ENCODE measurements at places on chromosomes 1 and 21.

DNA sequence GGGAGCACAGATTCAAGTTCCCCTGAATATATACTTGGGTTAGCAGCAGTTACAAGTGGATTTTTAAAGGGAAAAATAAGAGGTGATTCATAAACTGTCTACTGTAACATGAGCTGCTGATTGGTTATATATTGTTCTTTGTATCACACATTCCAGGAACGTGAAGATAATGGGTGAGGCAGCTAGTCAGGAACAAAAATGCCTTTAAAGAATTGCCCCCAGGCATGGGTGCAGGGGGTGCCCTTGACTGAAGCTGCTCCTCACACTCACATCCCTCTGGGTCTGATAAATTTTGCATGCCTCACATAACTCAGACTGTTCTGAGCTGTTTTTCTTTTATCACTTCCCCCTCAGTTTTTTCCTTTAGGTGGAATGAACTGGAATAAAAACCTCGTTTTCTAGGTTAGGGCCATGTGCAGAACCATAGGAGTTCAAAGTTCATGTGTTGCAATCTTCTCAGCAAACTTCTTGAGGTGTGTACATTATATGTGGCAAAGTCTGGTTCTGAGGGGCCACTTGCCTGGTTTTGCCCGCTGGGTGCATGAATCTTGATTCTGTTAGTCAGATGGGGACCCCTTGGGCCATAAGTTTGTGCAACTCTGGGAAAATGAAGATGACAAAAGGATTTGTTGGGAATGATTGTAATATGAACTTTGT is 21.1 kb downstream of the TBX19 start:
- DNase-seq, result no peak

DNA sequence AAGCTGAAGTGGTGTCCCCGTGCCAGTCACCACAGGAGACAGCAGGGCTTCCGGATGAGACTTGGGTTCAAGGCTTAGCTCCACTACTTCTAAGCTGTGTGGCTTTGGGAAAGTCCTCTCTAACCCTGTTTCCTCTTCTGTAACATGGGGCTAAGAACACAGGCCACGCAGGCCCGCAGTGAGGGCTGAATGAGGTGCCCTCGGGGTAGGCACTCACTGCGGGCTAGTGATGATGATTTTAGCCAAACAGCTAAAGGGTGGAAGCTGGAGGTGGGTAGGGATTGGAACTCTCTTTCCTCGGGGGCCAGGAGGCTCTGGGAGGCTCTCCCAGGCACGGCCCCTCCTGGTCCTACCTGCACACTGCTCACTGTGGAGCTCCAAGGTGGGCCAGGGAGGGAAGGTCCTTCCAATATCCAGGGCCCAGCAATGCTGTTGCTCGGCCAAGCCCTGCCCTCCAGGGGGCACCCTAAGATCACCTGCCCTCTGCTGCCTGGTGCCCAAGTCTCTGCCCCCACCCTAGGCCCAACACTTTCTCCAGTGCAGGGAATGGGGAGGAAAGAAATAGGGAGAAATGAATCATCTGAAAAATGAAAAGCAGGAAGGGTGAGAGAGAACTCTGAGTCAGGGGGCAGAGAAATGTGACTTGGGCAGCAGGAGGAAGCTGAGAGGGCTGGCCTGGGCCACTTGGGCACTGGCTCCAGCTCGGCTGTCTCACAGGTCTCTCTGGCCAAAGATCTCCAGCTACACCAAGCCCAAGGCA is 19.2 kb upstream of the EVA1B start:
- no peak for DNase-seq

- DNase-seq, result no peak
Observed at GRCh38 chr21:41344146-41344545, 17.7 kb upstream of the MX2 start.

DNA sequence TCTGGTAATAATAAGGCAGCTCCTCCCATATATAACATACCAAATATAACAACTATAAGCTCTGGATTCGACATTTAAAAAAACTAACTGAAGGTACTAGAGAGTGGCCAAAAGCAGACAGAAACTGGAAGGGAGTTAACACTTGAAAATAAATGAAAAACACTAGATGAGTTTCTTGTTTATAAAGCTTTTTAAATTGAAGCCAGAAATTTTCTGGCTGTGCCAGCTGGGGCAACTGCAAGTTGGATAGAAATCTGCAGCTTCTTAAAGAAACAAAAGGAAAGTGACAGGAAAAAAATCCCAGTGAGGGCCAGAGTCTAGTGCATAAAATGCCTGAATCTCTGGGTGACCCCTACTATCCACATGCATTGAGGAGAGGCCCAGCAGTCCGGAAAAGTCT is 432.7 kb downstream of the SMYD3 start:
- DNase-seq, result no peak

- no peak for DNase-seq
Observed at GRCh38 chr1:182662121-182662890, 22.1 kb downstream of the RGS8 start.

DNA sequence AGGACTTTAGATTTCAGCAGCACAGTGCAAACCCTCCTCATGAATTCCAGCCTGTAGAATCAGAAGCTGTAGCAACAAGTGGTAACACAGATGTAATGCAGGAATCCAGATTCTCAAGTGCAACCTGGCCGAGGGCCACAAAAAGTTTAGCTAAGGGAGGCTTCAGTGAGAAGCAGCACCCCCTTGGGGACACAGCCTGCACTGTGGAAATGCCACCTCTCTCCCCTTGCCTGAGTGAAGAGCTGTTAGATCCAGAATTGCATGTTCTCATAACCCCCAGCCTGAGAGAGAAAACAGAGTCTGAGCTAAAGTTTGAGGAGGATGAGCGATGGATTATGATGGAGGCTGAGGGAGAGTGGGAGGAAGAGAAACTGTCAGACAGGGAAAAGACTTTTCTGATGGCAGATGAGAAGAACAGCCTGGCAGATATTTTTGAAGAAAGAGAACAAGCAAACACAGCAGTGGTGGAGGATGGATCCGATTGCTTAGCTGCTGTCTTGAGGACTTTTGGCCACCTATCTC is 80.5 kb upstream of the BMP8A start:
- peak; percentile 23 for DNase-seq

DNA sequence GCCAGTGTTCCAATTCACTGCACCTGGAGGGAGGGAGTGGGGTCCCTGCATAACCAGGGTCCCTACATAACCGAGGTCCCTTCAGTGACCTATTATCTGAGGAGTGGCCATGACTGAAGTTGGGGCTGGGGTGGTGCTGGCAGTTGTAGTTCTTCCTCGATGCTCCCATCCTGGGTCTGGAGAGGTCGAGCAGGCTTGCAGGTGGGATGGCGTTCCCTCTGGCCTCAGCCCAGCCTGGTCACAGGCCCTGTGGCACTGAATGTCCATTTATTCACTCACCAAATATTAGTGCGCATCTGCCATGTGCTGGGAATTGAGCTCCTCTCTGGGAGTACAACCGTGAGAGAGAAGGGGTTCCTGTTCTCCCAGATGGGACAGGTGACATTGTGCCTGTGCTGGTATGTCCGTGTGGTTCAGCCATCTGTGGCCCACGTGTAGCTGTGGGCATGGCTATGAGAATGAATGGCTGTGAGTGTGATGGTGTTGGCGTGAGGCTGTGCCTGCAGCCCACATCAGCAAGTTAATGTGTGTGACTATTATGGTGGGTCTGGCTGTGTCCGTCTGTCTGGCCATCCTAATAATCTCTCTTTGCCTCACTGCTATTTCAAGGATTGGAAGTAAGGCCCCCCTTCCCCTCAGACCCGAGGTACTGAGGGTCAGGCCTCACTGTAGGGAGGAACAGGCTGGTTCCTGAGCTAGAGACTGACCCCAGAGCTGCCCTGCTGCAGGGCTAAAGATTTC is 3.9 kb upstream of the SLC6A9 start:
- no peak for DNase-seq

DNA sequence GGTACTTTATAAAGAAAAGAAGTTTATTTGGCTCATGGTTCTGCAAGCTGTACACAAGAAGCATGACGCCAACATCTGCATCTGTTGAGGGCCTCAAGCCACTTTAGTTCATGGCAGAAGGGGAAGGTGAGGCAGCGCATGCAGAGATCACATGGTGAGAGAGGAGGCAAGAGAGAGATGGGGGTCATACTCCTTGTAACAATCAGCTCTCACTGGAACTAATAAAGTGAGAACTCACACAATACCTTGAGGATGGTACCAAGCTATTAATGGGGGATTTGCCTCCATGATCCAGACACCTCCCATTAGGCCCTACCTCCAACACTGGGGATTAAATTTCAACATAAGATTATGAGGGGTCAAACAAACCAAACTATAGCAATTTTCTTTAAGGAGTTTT is 3.3 kb upstream of the RGL1 start:
- DNase-seq, result no peak
